ENCODE measurements at places on chromosomes 3 and 15.
A peak's percentile ranks its signal among the peaks of the same experiment; 100 is the strongest.

GRCh38 chr3:36907911-36908646 lies 36.8 kb downstream of the TRANK1 start:
- no peak for DNase-seq

- no peak for DNase-seq
Observed at GRCh38 chr15:37359101-37359892, 258.9 kb upstream of the MEIS2 start.

GRCh38 chr3:141368062-141368924 lies at the start of gene ZBTB38:
TSS of gene ZBTB38 (plus strand) at chr3:141368504. CDS start at chr3:141442389, 73,885 bp downstream.
- DNase-seq, result no peak

DNA sequence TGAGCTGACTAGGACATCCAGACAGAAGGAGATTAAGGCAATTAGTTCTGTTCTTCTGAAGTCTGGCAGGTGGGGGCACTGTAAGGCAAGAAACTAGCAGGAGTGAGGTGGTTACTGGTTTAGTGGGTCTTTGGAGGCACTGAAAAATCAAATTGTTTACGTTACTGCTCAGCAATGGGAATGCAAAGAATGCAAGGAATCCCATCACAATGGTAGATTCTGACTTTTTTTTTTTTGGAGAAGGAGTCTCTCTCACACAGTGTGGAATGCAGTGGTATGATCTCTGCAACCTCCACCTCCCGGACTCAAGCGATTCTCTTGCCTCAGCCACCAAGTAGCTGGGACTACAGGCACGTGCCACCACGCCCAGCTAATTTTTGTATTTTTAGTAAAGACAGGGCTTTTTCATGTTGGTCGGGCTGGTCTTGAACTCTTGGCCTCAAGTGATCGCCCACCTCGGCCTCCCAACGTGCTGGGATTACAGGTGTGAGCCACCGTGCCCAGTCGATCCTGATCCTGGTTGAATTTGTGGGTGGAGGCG lies 16.4 kb downstream of the FAM107A start:
- no peak for DNase-seq

GRCh38 chr3:69941037-69941436 lies 58.5 kb upstream of the SAMMSON start:
- DNase-seq, result no peak

GRCh38 chr15:74340150-74340549 lies 27.3 kb downstream of the CYP11A1 start:
- DNase-seq, result no peak

DNA sequence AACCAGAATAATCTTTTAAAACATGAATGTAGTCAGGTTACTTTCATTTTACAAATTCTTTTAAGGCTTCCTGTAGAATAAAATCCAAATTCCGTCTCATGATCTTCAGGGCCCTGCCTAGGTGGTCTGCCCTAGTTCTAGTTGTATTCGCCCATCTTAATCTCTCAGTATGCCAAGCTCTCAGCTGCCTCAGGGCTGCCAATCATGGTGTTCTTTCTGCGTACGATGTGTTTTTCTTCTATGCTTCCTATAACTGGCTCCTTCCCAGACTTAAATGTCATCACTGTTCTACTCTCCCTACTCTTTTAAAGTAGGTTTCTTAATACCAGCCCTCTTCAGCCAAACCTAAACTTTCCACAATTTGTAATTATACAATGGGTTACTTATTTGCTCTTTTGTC lies 107.4 kb downstream of the GREM1 start:
- no peak for DNase-seq

DNA sequence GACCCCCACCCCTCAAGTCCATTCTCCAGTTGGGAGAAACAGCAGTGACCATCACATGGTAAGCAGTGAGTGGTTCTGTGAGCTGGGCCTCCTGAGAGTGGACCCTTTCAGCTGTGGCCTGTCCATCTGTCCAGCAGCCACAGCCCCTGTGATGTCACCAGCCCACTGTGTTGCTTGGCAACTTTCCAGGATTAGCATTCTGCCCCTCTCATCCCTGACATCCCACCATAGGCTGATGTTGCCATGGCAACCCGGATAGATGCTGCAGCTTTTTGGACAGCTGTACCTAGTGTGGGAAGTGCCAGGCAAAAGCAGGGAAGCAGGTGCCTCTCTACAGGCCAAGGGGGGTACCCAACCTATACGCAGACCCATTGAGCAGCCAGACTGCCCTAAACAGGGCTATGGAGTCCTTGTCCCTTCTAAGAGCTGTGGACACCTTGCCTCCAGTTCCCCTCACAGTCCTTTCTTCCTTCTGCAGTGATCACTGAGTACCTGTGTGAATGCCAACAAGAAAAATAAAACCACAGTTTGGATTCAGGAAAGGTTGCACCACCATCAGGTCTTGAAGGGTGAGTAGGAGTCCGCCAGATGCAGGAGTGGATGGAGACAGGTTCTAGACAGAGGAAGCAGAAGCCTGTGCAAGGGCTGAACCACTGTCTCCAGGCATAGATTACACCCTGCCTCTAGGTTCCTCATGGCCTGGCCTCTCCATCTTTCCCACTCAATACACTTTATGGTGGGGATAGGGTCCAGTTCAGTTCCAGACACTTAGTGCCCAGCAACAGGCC lies at the start of gene DNAH1:
Gene DNAH1 (plus strand): TSS at position 343 of the 788 bp plus-strand sequence. CDS start 6,124 bp downstream, outside the sequence.
- no peak for DNase-seq

DNA sequence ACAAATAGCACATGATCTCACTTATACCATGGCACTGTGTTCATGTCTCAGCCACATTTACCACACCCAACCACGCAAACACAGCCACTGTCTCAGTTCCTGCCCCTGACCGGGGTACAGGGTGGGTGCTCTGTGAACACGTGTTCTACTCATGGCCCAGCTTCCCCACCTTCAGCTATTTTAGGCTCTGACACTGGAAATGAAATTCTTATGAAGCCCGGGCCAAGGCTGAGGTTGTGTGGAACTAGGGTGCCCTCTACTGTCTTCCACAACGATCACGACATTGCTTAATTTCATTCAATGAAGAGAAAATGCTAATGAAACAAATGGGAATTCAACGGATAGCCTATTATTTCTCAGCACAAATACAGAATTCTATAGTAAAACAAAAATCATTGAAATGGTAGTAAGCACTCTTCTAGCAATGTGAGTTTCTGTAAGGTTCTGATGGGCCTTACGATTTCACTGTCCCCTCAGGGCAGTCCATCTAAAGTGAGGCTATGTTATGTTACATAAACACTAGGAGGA lies 2.1 kb upstream of the GABRA5 start:
- DNase-seq, result peak; percentile 65

DNA sequence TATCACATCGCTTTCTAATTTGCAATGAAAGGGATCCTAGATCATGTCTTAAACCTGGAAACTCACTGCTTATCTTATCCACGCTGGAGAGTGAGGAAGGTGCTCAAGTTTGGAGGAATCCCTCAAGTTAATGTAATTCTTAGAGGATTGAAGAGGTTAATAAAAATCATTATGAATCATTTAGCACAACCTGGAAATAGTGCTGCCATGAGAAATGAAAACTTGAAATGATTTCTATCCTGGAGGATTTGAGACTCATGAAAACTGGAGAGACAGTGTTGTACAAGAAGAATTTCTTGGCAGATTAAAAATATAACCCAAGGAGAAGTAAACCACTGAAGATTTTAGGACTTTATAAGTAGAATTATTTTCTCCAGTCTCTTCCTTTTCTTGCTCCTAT lies 125.9 kb downstream of the ADAMTS9 start:
- DNase-seq, result no peak

DNA sequence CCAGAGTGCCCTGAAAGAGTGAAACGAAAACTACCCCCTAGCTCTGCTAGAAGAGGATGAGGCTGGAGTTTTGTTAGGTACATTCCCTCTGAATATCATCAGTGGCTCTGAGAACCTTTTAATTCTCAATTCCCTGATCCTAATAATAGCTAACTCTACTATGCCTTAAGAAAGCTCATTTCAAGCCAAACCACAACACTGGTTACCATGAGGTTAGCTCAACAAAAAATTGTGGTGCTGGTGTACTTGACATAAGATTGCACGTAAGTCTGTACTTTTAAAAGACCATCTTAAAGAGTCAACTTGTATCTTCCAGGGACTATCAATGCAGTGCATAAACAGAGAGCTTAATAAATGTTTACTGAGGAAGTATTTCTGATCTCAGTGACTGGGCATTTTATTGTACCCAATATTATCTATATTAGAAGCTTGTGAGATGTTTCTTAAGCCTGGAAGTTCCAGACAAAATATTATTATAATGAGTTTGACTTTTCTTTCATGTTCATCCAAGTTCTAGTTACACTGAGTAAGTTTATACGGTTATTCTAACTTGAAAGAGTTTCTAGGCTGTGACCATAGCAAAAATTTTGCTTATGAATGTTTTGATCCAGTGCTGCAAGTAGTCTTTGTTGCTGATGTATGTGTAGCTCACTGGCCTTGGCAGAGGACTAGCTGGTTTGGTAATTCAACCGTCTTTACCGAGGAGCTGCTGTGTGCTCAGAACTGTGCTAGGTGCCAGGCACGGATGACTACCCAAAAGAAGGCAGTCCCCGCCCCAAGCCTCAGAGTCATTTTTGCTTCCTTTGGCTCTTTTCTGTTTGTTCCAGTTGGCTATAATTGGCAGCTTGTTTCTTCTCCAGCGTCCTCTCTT lies 334.4 kb upstream of the TRIM42 start:
- no peak for DNase-seq

GRCh38 chr3:142596726-142597088 lies 514 bp downstream of the PLS1 start:
- DNase-seq, result no peak

- DNase-seq, result no peak
Observed at GRCh38 chr3:64988188-64988587, 300.4 kb upstream of the ADAMTS9 start.

- no peak for DNase-seq
Observed at GRCh38 chr15:79519628-79520027, 87.5 kb downstream of the MINAR1 start.

DNA sequence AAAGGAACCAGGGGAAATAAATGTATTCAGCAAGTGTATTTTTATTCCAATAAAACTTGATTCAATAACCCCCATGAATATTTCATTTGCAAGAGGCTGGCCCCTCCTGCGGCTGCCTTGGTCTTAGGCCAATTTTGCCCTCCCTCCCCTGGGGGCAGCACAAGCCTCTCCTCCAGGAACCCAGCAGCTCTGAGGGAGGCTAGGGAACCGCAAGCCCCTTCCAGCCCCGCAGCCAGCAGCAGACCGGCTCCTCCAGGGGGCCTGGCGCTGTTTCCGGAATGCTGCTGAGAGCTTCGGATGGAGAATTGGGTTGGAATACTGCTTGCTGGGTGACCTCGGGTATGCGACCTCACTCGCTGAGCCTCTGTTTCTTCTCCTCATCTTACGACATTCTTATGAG lies 150.1 kb downstream of the RAB11A start:
- no peak for DNase-seq

DNA sequence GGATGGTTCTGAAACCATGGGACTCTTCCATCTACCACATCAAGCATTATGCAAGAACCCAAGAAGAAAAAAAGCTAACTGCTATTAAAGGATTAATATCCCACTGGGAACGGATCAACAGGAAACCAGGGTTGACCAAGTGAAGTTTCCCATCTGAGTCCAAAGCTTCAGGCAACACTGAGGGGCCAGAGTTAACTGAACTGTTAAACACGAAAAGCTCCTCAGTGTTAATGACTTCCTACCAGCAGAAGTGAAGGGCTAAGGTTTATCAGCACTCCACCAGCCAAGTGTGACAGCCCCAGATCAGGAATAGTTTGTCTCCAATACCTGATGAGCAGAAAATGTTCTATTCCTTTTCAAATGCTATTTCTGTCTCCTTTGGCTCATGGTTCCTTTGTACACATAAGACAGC lies 36.7 kb downstream of the PTPN9 start:
- no peak for DNase-seq

- DNase-seq, result peak; percentile 34
Observed at GRCh38 chr3:111989061-111989678, 9.6 kb upstream of the TAGLN3 start.

- no peak for DNase-seq
Observed at GRCh38 chr3:12994357-12994606, 78.9 kb downstream of the IQSEC1 start.

GRCh38 chr3:122890077-122890719 lies 95.3 kb downstream of the SLC49A4 start:
- no peak for DNase-seq

- DNase-seq, result no peak
Observed at GRCh38 chr3:45994419-45995235, 997 bp downstream of the FYCO1 start.

DNA sequence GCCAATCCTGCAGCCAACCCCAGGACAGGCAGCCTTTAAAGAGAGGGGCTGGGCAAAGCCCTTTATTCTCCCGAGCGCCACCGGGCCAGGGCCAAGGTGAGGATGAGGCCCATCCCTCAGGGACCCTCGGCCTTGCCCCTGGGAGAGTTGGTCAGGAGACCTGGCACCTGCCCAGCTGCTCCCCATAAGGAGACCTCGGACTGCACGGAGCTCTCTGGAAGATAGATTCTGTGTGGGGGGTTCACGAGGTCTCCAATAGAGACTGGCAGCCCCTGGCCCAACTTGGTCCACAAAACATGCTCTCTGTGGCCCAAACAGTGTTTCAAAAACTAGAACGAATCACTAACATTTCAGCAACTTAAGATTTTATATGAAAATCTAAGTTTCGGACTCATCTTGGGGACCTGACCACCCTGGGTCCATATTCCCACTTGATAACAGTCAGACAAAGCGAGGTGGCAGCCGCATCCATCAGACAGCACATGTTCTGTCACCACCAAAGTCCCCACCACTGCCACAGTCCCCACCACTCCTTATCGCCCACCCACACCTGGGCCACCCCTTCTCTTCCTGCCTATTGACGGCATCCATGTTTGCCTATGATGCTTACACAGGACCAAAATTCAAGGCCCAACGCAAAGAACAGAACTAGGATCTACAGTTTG lies 114.4 kb upstream of the RPL32 start:
- no peak for DNase-seq

- no peak for DNase-seq
Observed at GRCh38 chr3:142614059-142614626, 17.9 kb downstream of the PLS1 start.

DNA sequence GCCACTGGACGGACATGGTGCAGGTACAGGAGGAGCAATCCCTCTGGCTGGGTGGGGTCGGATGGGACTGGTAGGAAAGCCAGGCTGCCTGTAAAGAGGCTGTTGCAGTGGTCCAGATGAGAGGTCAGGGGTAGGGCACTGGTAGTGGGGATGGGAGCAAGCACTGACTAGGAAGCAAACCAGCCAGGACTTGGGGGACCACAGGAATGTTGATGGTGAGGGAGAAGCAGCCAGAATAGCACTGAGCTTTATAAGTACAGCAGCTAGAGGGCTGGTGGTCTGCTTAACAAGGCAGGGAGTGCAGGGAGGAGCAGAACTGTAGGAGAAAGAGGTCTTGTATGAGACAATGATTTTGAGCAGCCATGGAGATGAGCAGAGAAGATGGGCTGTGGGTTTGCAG lies 38.7 kb upstream of the PTPN23 start:
- no peak for DNase-seq

Measured in NCI-H2081 treated with DMSO at 0.1 percent for 48 hours (cell line).